Pons (tissue), 1 donor: ENCODE measurements at places on chromosomes 5 and 9.
A peak's percentile ranks its signal among the peaks of the same experiment; 100 is the strongest.

DNA sequence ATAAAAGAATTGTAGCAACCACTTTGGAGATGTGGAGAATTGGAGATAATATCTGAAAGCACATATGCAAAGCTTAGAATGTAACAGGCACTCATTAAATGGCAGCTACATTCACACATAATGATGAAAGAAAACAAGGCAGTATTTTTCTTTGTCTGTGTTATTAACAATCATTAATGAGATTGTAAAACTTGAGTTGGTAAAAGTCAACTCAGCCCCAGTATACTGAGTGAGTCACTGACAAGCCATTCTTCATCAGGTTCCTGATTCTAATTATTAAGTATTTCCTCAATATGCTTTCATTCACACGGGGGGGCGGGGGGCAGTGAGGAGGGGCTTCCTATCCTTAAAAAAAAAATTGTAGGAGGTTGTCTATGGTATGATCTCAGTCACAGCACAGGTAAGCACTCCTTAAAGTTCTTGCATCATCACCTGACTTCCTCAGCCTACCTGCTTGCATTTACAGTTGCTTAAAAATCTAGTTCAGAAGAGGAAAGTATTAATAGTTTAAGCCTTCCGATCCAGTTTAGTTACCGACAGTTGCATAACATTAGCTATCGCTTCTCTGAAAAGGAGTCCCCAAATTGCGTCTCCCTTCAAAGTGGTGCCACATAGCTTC is 379.8 kb downstream of the EFNA5 start:
- DNase-seq = no peak

DNA sequence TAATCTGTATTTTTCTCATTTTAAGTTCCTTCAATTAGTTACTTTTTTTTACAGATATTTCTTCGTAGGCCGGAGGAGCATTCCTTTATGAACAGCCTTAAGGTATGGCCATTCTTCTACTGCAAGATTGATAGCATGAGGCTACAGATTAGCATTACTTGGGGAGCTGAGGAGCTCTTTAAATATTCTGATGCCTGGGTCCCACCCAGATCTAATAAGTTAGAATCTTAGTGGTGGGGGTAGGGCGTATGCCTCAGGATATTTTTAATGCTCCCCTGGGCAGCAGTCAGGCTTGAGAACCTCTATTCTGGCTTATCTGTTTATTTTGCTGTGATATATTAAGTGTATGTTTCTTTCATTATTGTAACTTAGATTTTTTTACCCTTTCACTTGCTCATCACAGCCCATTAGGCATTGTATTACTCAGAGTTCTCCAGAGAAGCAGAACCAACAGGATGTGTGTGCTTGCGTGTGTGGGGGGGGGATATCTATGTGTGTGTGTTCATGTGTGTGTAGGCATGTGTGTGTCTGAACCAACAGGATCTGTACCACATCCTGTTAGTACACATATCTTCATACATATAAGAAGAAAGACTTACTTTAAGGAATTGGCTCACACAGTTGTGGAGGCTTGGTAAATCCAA is 91.8 kb upstream of the MTAP start:
- DNase-seq = no peak

DNA sequence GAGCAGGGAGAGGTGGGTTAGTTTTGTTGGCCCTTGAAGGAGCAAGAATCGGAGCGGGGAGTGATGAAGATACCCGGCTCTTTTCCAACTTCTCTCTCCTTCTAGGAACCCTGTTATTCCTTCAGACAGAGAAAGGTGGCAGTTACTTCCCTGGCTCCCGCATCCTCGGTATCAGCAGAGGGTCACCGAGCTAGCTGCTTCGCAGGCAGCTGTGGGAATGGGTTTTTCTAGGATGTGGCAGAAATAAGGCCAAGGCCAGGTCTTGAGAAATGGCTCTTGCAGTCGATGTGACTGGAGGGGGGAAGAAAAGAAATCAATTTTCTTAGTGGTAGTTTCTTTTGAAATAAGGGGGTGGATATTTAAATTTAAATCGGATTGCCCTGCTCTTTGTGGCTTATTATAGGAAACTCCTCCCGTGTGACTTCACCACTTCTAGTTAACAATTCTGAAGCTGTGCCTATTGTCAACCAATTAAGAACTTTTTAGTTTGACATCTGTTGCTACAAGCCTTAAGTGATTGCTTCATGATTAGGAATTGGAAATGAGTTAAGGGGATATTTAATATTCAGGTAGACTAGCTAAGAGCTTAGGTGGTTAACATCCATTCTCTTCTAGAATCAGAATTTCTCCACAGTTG is 1.4 kb downstream of the SAP30L start:
- no peak for DNase-seq

- no peak for DNase-seq
Measured at GRCh38 chr9:80491086-80491696, 919.4 kb downstream of the TLE4 start.

- DNase-seq = no peak
Measured at GRCh38 chr9:135340726-135341475, 138.7 kb upstream of the PPP1R26 start.

GRCh38 chr5:128772356-128772755 is 192.9 kb upstream of the SLC27A6 start:
- DNase-seq = no peak

GRCh38 chr5:14281746-14282181 is 138.6 kb downstream of the TRIO start:
- DNase-seq = no peak

DNA sequence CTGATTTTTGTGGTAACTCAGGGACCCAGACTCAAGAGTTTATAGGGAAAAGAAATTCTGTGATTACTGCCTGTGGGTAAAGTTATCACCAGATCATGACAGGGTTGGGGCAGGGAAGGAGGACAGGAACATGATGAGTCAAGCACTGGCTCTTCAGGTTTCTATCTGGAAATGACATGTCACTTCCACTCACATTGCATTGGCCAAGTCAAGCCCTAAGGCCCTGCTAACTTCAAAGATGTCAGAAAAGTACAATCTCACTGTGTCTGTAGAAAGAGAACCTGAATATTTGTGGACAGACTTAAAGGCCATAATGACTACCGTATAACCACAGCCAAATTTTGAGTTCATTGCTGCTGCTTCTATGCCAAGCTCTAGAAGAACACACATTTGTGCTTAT is 187.7 kb downstream of the TLE4 start:
- DNase-seq = no peak

DNA sequence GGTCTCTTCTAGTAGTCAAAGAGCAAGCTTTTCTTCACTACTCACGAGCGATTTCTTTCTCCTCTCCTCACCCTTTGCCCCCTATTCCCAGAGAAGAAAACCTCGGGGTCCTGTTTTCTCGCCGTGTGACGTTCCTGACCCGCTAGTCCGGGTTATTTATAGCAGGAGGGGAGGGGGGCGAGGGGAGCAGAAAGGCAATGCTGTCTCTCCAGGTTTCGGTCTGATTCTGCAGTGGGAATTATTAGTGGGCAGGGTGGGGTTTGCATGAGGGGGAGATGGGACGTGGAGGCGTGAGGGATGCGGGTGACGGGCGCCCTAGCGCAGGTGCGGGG is 847 bp upstream of the GABRB2 start:
- DNase-seq = no peak

DNA sequence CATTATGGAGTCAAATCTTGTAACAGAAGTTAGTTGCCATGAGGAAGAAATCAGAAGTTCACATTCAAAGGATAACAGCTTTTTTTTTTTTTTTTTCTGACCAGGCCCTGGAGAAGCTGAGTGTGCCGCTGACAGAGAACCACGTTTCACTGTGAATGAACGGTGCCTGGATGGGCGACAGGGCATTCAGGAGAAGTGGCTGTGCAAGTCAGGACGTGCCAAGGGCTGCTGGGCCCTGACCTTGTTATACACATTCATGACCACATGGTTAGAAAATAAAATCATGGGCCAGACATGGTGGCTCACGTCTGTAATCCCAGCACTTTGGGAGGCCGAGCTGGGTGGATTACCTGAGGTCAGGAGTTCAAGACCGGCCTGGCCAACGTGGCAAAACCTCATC is 91.6 kb downstream of the ANKH start:
- no peak for DNase-seq

GRCh38 chr9:135612981-135613910 is 26.1 kb downstream of the GLT6D1 start:
- DNase-seq = no peak

GRCh38 chr5:16902846-16903245 is 33.2 kb downstream of the MYO10 start:
- no peak for DNase-seq

DNA sequence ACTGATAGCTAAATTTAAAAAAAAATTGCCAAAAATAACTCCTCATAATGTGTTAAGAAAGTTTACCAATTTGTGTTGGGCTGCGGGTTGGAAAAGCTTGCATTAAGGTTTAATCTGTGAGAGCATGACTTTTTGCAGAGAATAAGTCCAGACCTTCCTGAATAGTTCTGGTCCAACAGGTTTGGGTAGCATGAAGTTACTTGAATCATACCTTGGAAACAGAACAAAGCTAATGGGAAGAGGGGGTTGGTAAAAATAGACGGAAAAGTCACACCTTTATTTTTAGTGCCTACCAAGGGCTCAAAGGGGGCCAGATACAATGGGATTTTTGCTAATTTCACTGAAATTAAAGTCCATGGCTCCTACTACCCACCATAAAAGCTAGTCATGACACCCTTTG is 17.1 kb upstream of the MATR3 start:
- DNase-seq = no peak

DNA sequence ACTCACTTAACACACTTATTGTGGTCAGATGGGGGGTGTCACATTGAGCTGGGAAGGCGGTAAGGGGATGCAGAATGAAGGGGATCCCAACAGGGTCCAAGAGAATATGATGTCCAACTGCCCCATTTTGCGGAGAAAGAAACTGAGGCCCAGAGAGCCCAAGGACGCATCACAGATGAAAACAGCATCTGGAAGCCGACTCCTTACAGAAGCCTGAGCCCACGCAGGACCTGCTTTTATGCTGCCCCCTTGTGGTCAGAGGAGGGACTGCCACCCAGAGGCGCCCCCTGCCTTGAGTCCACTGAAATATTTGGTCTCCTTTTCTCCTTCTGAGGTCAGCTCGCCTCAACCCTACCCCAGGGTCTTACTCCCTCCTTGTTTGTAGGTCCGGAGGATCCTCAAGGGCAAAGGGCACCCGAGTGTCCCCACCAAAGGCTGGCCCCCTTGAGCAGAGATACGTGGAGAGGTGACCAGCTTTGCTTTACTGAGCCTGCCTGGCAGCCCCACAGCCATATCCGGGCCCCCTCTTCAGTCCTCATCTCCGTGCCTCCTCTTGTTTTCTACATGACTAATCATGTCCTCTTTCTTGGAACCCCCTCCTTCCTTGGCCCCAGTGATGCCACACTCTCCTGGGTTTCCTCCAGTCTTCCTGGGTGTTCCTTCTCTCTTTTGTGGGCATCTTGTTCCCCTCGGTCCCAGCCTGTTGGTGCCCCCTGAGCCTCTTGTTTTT is 30.0 kb upstream of the TTLL11 start:
- peak; percentile 69 for DNase-seq

GRCh38 chr5:134577022-134577795 is 51.7 kb downstream of the JADE2 start:
- no peak for DNase-seq

- no peak for DNase-seq
Measured at GRCh38 chr5:170235876-170236864, 3.4 kb downstream of the C5orf58 start.

- DNase-seq = no peak
Measured at GRCh38 chr5:5156471-5157082, 16.4 kb downstream of the ADAMTS16 start.

- DNase-seq = no peak
Measured at GRCh38 chr9:115130176-115130575, 12.2 kb upstream of the TNC start.

DNA sequence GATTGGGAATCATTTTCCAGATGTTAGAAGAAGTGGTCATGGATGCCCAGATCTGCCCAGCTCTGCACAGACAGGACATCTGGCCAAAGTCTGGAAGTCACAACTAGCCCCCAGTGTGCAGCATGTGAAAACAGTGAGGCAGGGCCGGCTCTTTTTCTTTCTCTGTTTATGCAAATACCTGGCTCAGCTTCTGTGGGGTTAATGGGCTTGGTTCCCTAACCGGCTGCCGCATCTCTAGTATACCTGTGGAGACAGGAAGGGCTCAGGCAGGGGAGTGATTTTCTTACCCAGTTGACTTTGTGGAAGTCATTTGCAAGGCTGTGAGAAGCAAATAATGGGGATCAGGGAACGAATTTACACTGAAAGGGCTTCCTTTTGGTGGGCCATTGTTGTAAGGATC is 254.8 kb upstream of the PANK3 start:
- no peak for DNase-seq

- DNase-seq = no peak
Measured at GRCh38 chr5:173772384-173773059, 115.6 kb upstream of the CPEB4 start.

DNA sequence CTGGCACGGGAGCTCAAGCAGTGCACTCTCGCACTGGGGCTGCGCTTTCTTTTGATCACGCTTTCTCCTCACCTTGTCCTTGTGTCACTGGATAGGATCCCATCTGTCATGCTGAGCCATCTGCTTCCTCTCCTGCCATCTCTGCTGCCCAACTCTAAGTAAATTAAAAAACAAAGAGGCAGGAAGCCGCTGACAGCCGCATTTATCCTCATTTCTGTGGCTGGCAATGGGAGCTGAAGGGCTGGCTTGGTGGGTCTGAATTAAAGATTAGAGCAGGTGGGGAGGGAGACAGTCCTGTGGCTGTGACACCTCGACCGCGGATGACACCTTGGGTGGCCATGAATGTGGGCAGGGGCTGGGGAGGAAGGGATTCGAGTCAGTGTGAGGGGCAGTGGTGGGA is 159.2 kb upstream of the ALDH1B1 start:
- no peak for DNase-seq

- DNase-seq = no peak
Measured at GRCh38 chr5:22102823-22103359, 750.3 kb downstream of the CDH12 start.

- DNase-seq = no peak
Measured at GRCh38 chr5:92064993-92065392, 681.9 kb upstream of the ARRDC3 start.

GRCh38 chr9:93654351-93654961 is 78.1 kb downstream of the PHF2 start:
- no peak for DNase-seq

GRCh38 chr9:7760014-7760415 is 39.6 kb downstream of the DMAC1 start:
- no peak for DNase-seq

DNA sequence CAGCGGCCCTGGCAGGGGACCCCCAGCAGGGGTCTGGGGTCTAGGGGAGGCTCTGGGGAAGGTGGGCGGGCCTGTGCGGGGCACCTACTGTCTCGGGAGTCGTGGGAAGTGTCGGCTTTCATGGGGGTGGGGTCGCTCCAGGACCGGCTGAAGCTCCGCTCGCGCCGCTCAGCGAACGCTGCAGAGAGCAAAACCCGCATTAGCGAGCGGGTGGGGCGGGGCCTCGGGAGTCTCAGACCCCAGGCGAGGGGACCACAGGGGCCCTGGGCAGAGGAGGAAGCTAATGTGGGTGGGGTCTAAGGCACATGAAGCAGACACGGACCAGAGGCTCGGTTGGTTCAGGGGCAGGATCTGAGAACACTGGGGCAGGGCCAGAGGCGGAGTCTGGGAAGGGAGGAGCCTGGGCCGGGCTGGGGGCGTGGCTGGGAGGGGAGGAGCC is 5.5 kb downstream of the NSMF start:
- peak; percentile 50 for DNase-seq

GRCh38 chr9:18154661-18155060 is 319.3 kb upstream of the ADAMTSL1 start:
- DNase-seq = no peak

- no peak for DNase-seq
Measured at GRCh38 chr9:6014670-6015270, 654 bp downstream of the RANBP6 start.

- no peak for DNase-seq
Measured at GRCh38 chr5:107294669-107295068, 376.1 kb downstream of the EFNA5 start.

- no peak for DNase-seq
Measured at GRCh38 chr9:38417003-38417945, 7.0 kb downstream of the IGFBPL1 start.
